Cerebellar nuclear complex (tissue), 1 donor: ENCODE measurements at places on chromosomes 5 and 9.

DNA sequence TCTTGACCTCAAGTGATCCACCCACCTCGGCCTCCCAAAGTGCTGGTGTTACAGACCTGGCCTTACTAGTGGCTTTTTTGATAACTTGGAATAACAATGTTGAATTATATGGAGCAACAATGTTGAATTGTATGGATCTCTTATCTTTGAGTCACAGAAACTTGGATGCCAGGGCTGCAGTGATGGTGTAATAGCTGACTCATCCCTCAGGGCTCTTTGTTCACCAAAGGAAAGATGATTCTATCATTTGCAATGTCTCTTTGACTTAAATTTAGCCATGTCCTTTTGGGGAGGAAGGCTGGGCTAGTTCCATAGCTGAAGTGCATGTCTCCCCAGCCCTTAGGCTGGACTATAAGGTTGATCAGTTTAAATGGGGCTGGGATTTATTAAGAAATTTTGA, 172.3 kb downstream of the PDZD2 start:
- DNase-seq: no peak

DNA sequence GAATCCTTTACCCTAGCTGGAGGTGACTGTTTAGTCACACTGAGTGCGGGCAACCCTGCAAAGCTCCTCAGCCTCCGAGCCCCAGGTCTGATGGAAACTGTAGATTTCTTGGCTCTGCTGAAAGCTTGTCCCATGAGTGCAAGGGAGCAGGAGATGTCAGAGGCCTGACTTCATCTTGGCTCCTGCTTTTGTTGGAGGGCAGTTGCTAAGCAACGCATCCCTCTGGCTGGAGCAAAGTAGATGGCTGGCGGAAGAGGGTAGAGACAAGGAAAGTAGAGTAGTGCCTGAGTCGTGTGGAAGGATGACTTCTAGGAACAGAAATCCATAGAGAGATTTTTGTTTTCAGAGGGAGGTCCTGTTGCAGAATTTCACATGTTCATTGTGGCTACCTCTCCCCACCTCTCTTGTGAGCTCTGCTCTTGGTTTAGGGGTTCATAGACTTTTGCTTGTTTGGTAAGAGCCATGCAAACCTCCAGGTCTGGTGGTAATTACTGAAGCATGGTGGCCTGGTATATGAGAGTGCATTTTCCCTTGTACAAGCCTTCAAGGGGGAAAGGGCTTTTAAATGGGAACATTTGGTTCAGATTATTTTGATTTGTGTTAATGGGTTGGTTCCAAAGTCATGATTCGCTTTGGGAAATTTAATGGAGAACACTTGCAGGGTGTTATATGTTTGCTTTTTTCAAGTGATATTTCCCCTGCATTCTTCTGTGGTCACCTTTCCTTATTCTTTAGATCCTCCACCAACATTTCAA, 71.5 kb downstream of the ARHGAP26 start:
- DNase-seq: no peak

GRCh38 chr5:72138943-72139521, 31.8 kb downstream of the MAP1B start:
- no peak for DNase-seq

- DNase-seq: no peak
Observed at GRCh38 chr5:122195802-122196394, 66.6 kb downstream of the ZNF474 start.
